ENCODE measurements at places on chromosomes 6 and 20. TPM values are rescaled to one million over a fixed set of nuclear protein-coding genes. Genes with fewer than 3 reads are reported as not detected.

NT5E gene
- polyA plus RNA-seq: 30.6 TPM

SALL4 gene
- not detected for polyA plus RNA-seq

ZNF165 gene
- polyA plus RNA-seq: 0.61 TPM

CALHM5 gene
- 8.0 TPM for polyA plus RNA-seq

SCRT2 gene
- polyA plus RNA-seq: not detected

TRIM31 gene
- polyA plus RNA-seq: 0.79 TPM

PLCB4 gene
- polyA plus RNA-seq: 3.6 TPM

CLVS2 gene
- polyA plus RNA-seq: under 0.01 TPM

FAM184A gene
- 1.9 TPM for polyA plus RNA-seq

CASP8AP2 gene
- polyA plus RNA-seq: 7.9 TPM

SNTA1 gene
- 61.4 TPM for polyA plus RNA-seq

BPIFB2 gene
- polyA plus RNA-seq: not detected

MAK gene
- polyA plus RNA-seq: 0.03 TPM

RAB44 gene
- not detected for polyA plus RNA-seq

SRSF12 gene
- 0.25 TPM for polyA plus RNA-seq

MAP7 gene
- polyA plus RNA-seq: 3.4 TPM

SLC13A3 gene
- not detected for polyA plus RNA-seq

TBXT gene
- polyA plus RNA-seq: not detected

TXNDC5 gene
- polyA plus RNA-seq: 94.0 TPM

TCF21 gene
- polyA plus RNA-seq: 0.36 TPM

ID4 gene
- 247 TPM for polyA plus RNA-seq

PGC gene
- polyA plus RNA-seq: 1.1 TPM

HLA-DPB1 gene
- 45.4 TPM for polyA plus RNA-seq

TMEM244 gene
- not detected for polyA plus RNA-seq

DEF6 gene
- polyA plus RNA-seq: 2.8 TPM

SLC17A3 gene
- polyA plus RNA-seq: not detected

HLA-DOB gene
- 0.26 TPM for polyA plus RNA-seq

MRPS26 gene
- 34.8 TPM for polyA plus RNA-seq

LAMP5 gene
- 0.75 TPM for polyA plus RNA-seq

HSPA1A gene
- 55.1 TPM for polyA plus RNA-seq

SIRPB1 gene
- polyA plus RNA-seq: 1.6 TPM

MEI4 gene
- polyA plus RNA-seq: 0.13 TPM

CST7 gene
- 1.0 TPM for polyA plus RNA-seq
